GM03348 (cell line): ENCODE measurements at places on chromosomes 11 and 22.
A peak's percentile ranks its signal among the peaks of the same experiment; 100 is the strongest.

GRCh38 chr11:10005955-10006525 lies 288.0 kb downstream of the SBF2 start:
- no peak for DNase-seq

DNA sequence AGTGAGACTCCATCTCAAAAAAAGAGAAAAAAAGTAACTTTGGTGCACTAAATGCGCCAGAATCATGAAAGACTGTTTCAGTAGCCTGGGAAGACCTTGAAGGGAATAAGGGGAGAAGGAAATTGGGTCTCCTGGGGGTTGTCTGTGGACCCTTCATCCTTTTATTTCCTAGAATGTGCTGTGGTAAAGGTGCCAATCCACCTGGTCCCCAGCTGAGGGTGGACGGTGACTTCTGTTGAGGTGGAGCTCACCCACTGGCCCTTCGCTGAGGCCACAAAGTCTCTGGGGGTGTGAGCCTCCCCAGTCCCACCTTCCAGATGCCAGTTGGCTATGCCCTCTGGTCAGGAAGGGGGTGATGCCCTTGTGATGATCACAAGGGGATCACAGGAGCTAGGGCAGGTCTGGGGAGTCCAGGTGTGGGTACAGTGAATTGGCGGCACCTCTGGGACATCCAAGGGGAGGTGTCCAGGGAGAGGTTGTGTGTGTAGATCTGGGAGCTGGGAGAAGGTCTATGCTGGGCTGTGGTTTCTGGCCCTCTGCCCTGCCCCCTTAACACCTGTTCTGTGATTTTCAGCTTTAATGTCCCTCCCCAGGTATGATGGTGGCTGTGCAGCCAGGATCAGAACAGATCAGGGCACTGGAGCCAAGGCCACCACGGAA lies 34.2 kb upstream of the LMO1 start:
- DNase-seq: no peak

DNA sequence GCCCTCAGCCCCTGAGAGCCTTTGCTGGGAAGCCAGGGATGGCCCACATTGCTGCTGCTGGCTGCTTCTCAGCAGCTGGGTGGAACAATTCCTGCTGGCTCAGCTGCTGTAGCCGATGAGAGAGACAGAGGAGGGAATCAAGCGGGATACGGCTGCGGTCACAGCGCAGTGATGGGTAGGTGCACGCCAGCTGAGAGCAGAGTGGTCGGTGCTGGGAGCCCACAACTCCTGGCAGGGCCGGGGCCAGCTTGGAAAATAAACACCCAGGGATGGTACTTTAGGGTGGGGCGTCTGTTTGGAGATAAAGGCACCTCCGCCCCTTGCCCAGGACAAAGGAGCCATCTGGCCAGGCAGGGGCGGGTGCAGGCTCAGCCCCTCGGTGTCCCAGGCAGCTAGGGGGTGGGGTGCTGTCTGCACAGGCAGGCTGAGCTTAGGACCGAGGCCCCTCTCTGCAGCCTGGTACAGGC lies 480.5 kb downstream of the MIAT start:
- peak; percentile 26 for DNase-seq

DNA sequence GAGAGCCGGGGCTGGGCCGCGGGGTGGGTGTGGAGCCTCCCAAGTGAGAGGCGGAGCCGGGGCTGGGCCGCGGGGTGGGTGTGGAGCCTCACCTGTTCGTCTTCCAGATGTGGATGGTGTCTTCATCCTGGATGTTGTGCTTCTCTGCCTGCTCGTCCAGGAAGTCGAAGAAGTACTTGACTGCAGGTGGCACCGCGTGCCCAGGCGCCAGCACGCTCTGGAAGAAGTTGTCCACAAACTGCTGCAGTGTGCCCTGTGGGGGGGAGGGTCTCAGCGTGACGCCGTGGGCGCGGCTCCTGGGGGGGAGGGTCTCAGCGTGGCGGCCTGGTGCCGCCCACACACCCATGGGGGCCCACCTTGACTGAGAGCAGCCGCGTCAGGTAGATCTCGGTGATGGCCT lies 7.6 kb upstream of the MAPK11 start:
- no peak for DNase-seq
